ENCODE measurements at places on chromosomes 13 and 19.

DNA sequence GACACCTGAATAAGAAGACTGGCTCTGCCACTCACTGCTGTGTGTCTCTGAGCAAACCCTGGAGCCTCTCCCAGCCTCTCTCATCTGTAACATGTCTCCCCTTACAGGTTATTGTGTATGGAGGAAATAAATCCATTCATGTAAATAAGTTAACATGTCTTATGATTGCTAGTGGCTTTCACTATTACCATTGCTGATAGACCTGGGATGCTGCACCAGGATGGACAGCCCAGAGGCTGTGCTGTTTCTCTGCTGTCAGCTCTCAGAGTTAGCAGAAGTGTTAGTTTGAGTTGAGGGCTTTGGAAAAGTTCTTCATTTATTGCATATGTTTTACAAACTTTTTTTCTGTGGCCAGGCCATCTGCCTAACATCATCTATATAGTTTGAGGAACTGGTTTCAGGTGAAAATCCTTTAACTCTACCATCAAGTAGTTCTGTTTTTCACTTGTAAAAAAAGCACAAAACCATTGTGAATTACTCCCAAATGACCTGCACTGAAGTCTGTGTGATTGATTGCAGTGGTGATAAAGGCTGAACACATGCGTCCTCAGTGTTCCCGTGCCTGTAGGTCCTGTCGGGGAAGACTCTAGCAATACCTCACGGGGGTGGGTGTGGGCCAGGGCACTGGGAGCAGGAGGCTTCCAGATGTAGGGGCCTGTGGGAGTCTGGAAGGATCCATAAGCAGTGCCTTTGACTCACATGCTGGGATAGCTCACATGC, 24.6 kb downstream of the MPHOSPH8 start:
- no peak for DNase-seq

DNA sequence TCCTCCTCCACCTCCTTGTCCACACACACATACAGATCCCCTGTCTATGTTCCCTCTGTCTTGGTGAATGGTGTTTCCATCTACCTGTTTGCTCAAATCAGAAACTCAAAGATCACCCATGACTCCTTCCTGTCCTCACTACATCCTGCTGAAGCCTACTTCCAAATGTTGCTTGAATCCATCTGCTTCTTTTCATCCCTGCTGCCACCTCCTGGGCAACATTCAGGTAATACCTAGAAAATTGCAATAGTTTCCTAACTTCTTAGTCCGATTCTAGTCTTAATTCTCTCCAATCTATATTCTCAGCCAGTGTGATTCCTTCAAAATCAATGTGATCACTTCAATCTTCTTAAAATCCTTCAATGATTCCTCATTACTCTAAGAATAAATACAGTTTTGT, 155.5 kb upstream of the STARD13 start:
- DNase-seq: peak; percentile 17

DNA sequence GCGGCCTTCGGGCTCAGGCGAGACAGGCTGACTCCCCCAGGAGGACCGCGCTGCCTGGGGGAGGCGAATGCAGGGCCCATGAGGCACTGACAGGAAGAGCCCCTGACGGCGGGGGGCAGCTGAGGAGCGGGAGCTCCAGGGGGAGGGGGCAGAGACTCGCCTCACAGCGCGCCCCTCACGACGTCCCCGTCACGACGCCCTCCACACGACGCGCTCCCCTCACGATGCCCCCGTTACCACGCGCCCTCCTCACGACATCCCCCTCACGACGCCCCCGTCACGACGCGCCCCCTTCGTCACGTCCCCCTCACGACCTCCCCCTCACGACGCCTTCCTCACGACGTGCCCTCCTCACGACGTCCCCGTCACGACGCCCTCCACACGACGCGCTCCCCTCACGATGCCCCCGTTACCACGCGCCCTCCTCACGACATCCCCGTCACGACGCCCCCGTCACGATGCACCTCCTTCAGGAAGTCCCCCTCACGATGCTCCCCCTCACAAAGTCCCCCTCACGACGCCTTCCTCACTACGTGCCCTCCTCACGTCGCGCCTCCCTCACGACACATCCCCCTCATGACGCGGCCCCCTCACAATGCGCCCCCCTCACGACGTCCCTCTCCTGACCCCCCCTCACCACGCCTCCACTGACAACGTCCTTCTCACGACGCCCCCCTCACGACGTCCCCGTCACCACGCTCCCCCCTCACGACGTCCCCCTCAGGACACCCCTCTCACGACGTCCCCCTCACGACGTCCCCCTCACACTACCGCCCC, 99.6 kb downstream of the ING1 start:
- no peak for DNase-seq

GRCh38 chr19:56751078-56751489, 79.5 kb upstream of the ZNF835 start:
- no peak for DNase-seq

GRCh38 chr19:31408460-31409124, 59.4 kb upstream of the TSHZ3 start:
- DNase-seq: no peak

- DNase-seq: no peak
Observed at GRCh38 chr13:106533101-106533942, 2.1 kb downstream of the EFNB2 start.

DNA sequence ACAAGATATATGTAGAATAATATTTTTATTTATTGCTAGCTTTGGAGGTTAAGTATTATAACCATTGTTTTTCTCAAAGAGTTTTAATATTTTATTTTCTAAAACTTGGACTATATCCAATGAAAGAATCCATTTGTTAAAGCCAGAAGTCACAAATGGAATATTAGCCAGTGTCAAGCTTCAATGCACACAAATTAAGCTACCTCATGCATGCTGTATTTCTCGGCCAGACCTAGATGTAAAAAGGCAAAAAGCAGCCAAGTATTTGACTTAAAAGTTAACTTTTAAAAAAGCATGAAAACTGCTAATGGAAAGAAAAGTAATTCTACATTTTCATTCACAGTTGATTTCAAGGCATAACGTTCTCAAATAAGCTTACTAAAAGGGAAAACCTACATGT, 160.0 kb upstream of the ATXN8OS start:
- DNase-seq: no peak

GRCh38 chr13:21059641-21060337, 1.6 kb downstream of the LATS2 start:
- DNase-seq: no peak

GRCh38 chr19:1411255-1412191, 4.1 kb downstream of the DAZAP1 start:
- no peak for DNase-seq

DNA sequence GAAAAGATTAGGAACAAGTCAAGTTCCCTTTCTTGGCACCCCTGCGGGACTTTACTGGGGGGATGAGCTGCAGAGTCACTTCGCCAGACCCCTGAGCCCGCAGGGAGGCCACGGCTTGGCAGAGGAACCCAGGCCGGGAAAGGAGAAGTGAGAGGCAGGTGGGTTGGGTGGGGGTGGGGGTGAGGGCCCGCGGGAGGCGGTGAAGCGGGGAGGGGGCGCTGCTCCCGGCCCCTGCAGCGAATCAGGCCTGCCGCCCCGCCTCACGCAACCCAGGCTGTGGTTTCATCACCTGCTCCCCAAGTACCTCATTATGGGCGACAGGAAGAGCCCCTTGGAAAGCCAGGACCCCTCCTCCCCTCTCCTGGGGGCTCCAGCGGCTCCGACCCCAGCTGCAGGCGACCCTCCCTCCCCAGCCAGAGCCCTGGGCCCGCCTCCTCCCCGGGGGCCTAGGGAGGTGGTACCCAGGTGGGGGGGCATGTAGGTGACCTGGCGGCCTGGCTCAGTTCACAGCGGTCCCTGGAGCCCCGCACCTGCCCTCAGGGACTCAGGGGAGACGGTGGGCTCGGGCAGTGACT, 9.5 kb downstream of the MEF2B start:
- DNase-seq: no peak

DNA sequence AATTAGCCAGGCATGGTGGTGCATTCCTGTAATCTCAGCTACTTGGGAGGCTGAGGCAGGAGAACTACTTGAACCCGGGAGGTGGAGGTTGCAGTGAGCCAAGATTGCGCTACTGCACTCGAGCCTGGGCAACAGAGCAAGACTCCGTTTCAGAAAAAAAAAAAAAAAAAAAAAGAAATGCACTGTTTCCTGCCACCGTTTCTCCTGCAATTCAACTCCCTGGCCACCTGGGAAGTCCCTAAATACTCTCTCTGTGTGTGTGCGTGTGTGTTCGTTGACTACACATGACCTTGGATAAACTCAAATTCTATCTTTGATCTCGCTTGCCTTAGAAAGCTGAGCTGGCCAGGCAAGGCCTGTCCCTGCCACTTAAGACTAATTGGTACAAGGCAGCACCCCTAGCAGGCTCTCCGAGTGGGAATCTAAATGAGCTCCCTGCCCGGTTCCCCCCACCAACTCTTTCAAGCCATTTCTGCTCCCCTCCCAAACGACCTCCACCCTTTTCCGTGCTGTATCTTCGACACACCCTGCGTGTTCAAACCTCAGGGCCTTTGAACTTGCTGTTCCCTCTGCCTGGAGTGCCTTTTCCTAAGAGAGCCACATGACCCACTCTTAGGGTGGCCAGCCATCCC, 5.2 kb upstream of the BCAT2 start:
- DNase-seq: no peak

DNA sequence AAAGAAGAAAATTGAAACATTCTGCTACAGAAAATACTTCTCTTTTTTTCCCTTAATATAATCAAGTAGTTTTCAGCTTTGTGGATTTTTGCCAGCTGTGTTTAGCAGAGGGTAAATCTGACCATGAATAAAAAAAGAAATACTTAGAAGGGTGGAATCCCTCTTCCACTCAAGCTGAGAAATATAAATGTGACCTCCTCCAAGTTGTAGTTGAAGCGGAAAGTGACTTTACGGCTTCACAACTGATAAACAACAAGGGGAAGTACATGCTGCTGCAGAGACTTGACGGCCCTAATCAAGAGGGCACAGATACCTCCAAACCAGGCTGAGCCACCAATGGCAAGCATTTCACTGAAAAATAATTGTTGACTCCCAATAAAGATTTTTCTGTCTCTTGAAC, 785.0 kb downstream of the SLITRK5 start:
- no peak for DNase-seq

GRCh38 chr13:59445812-59446211, 717.9 kb downstream of the DIAPH3 start:
- no peak for DNase-seq

DNA sequence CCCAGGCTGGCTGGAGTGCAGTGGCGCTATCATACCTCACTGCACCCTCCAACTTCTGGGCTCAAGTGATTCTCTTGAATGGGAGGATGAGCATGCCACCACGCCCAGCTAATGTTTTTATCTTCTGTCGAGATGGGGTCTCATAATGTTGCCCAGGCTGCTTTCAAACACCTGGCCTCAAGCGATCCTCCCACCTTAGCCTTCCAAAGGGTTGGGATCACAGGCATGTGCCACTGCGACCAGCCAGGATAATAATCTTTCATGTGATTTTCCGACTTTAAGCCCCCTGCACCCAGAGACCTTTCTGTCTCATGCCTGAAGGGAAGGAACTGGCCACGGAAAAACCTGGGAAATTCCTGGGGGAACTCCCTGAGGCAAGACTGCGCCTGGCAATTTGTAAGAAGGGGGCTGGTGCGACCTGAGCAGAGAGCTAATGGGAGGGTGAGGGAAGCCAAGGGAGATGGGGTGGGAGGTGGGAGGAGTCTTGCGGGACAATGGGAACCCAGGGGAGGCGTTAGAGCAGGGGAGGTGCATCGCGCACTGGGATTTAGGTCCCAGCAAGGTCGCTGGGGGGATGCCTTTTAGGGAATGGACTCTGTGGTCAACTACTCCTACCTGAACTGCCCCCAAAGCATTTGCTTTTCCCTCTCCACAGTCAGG, 1.2 kb upstream of the CCDC124 start:
- DNase-seq: no peak

GRCh38 chr19:35207391-35207871, 21.1 kb downstream of the FAM187B start:
- DNase-seq: no peak

DNA sequence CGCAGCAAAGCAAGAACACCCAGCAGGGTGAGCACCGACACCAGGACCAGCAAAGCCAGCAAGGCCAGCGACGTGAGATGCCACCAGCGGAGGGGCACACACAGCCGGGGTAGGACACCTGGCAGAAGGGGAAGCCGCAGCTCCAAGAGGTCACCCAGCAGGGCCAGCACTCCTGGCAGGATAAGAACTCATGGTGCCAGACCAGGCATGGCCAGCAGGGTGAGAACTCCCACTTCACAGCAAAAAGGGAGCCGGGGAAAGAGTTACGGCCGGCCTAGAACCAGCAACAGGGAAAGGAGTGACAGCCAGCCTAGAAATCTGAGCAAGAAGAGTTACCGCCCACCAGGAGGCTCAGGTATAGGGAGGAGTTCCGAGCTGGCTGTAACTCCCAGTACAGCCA, 486 bp downstream of the SRRM5 start:
- DNase-seq: no peak

GRCh38 chr13:20799726-20800416, 26.1 kb upstream of the EEF1AKMT1 start:
- no peak for DNase-seq

DNA sequence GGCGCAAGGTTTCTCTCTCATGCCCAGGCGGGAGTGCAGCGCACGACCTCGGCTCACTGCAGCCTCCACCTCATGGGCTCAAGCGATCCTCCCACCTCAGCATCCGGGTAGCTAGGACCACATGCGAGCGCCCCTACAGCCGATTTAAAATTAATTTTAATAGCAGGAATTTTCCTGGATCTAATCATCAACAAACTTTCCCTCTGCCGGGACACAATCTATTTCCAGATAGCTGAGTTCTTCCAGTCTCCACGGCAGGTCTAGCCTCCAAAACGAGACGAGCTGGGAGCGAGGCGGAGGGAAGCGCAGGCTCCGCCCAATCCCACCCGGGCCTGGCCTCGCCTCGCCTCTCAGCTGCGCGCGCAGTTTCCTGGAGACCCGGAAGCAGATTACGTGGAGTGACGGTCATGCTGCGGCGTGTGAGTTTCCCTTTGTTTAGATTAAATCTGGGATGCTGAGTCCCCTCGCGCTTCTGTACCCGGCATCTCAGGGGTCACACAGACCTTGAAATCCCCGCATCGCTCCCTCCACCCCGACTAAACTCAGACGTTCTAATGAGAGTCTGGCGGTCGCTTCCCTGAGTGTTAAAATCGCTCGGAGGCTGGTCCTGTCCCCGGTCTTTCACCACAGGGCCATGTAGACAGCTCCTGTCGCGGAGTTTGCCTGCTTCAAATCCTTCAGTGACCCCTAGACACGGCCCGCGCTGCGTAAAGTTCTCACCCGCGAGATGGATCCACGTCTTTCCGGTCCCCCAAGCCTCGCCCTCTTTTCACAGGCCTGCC, at the start of gene ZNF880:
ZNF880 (plus strand) TSS at position 365 of the 782 bp plus-strand sequence; CDS start at position 408, 43 bp downstream.
- DNase-seq: peak; percentile 68

DNA sequence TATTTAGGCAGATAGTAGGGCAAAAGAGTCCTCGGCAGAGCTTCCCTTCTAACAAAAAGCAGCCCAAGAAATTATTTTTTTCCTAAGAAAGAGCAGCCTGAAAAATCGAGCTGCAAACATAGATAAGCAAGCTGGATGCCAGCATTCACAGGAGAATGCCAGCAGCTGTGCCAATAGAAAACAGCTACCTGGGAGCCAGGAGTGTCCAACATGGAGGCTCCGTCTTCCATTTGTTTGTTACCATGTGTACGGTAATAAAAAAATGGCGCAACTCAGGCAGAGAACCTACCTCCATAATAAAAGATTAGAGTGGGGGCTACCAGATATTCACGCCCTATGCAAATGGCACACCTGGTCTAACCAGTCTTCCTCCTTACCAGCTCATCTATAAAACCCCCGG, 77.6 kb upstream of the IPO5 start:
- DNase-seq: no peak

- no peak for DNase-seq
Observed at GRCh38 chr13:110418944-110419343, 111.9 kb downstream of the COL4A2 start.

Measured in iPS DF 19.7 (cell line).